ENCODE measurements at places on chromosomes 2 and 18.
A peak's percentile ranks its signal among the peaks of the same experiment; 100 is the strongest.

DNA sequence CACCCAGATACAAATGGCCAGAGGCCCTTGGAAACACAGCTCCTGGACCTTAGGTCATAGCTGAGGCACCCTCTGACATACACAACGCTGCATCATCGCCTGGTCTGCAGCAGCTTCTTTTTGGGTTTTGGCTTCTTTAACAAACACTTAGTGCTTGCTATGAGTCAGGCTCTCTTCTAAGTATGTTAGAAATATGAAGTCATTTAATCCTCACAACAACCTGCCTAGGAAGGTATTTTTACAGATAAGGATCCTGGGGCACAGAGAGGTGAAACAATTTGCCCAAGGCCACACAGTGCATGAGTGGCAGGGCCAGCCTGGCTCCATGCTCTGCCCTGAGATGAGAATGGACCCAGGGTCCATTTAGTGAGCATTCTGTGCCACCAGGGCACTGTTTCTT is 96.6 kb downstream of the TMEM17 start:
- no peak for DNase-seq

GRCh38 chr2:101293544-101293943 is 15.0 kb downstream of the RNF149 start:
- DNase-seq, result no peak

DNA sequence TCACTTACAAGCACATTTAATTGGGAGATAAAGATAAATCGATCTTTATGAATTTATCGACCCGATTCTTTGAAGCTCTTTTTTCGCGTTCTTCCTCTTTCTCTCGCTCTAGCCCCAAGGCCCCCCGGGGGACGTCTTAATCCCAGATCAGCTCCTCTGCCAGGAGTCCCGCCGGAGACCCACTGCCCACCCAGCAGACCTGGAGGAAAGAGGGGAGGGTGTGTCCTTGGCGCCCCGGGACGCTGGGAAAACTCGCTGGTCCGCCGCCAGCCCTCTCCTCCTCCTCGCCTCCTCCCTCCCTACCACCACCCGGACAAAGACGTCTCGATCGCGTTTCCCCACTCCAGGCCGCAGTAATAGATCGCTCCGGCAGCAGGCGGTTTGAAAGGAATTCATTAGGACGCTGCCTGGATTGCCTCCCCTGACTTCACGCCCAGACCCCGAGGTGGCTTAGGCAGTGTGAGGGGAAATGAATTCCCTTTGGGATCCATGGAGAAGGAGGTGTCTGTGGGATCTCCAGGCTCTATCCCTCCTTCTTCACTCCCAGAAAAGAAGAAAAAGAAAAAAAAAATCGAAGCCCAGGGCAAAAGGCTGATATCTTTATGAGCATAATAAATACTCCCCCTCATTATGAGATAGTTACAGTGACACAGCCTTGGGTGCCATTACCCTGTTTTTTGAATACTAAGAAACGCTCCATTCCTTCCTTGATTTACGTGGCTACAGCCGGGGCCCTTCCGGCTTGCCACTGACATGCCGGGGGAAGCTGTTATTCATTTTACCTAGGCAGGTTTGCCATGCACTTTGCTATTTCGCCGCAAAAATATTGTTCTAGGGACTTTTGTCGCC is 1.8 kb upstream of the GBX2 start:
- no peak for DNase-seq

DNA sequence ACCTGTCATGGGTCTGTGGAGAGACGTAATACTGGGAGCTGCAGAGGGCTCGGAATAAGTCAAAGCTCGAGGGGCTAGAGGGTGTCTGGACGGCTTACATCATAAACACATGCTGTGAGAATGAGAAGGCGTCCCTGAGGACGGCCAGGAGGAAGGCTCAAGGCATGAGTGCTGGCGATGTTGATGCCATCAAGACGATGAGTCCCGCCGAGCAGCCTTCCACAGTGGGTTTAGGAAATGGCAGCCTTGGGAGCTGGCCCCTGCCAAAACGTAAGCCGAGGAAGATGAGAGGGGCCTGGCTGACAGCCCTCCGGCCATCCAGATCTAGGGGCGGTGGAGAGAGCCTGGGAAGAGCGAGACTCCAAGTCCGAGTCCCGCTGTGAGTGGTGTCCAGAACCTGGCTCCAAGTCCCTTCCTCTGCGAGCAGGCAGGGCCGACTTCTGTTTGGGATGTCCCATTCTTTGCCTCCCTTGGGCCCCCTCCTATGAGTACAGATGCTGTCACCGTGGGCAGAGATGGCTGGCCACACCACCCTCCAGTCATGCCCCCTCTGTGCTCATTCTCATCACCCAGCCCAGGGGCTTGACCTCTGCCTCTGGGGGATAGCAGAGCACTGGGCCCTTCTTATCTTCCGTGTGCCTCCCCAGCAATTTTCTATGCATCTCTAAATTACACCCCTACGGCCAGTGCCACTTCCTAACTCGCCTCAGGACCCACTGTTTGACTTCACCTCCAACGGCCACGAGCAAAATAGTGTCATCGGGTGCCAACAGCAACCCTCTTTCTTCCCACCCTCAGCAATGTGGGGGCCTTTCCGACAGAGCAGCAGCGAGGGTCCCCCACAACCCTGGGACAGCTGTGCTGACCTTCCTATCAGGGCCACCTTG is 175.7 kb downstream of the FAM210A start:
- no peak for DNase-seq

- no peak for DNase-seq
These were observed 674.9 kb upstream of the FANCL start for GRCh38 chr2:58916063-58916462.

GRCh38 chr2:100924520-100925451 is 77.3 kb upstream of the RPL31 start:
- DNase-seq, result no peak

GRCh38 chr18:68394705-68395104 is 320.2 kb downstream of the TMX3 start:
- no peak for DNase-seq

- peak; percentile 59 for DNase-seq
These were observed 154.2 kb upstream of the DLX2 start for GRCh38 chr2:172256886-172257285.

- no peak for DNase-seq
These were observed 230.3 kb upstream of the NRP2 start for GRCh38 chr2:205451901-205452512.

- DNase-seq, result no peak
These were observed 797 bp upstream of the GRHL1 start for GRCh38 chr2:9950521-9951271.

DNA sequence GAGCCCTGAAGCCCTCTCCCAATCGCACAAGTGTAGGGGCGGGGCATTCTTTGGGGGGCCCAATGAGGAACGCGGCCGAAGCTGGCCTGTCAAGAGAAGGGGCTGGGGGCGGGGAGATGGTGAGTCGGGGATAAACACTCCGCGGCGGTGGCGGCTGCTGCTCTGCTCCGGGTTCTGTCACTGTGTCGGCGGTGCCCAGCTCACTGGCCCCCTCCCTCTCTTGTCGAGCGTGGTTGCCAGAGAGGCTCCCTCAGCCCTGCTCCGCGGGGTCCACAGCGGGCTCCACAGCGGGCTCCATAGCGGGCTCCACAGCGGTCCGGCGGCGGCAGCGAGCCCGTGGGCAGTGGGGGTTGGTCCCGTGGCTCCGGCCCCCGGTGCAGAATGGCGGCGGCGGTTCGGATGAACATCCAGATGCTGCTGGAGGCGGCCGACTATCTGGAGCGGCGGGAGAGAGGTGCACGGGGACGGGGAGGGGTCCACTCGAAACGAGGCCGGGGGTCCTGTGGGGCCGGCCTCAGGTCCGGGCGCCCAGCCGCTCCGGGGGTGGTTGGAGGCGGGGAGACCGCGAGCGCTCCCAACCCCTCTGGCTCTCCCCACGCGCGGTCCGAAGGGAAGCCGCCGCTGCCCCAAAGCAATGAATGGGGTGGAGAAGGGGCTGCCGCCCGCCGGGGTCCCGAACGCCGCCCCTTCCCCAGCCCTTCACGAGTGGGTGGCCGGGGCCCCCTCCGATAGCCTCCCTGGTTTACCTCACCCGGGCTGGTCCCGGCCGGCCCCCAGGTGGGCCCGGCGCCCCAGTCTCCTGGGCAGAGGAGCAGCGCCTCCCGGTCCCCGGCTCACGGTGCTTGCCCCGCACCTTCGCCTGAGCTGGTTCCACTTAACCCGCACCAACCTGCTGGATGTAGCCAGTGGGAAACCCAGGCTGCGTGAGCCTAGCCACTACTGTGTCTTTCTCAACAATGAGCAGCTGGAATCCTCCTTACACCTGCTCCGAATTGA is at the start of gene MXD1:
Gene MXD1 (plus strand): TSS at position 160 of the 996 bp plus-strand sequence. CDS start 222 bp downstream, at position 382.
- no peak for DNase-seq

- DNase-seq, result no peak
These were observed 9.8 kb upstream of the CPS1 start for GRCh38 chr2:210546424-210547208.

GRCh38 chr2:65802298-65802942 is 370.0 kb upstream of the SPRED2 start:
- DNase-seq, result no peak

- DNase-seq, result no peak
These were observed 87.3 kb downstream of the BABAM2 start for GRCh38 chr2:27977731-27978312.

DNA sequence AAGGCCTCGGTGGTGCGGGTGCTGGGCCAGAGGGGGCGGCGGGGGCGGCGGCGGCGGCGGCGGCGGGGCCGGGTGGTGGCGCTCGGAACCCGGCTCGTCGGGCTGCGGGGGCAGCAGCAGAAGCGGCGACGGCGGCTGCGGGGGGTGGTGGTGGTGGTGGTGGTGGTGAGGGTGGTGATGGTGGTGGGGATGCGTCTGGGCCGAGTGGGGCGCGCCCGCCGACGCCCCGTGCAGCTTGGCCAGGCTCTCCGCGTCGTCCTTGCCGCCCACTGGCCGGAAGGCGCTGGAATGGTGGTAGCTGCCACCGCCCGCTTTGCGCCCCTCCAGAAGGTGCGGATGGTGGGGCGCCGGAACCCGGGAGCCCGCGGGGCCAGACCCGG is 4.4 kb downstream of the SKOR2 start:
- DNase-seq, result no peak

DNA sequence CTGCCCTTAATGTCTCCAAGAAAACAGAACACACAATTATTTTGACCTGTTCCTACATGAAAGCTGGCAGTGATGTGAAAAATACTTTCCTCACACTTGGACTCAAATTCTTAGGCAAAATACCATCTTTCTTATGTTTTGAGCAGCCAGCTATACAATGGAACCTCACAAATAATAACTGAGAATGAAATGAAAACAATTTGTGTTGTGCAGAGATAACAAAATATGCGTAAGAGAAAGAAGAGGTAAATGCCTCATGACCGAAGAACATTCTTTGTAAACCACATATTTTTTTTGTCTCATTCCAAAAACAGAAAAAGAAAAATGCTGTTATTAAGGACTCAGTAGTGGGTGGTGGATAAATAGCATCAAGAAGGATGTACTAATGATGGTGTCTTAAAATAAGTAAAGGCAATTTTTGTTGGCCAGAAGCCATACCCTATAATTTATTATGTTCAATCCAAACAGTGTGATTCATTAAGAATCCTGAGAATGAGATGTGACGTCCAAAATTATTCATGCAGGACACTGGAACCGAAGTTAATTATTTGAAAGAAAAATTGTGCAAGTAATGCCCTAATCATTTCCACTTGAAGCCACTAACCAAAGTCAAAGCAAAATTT is 193.0 kb upstream of the NETO1 start:
- DNase-seq, result no peak

- peak; percentile 59 for DNase-seq
These were observed 270.1 kb downstream of the C1D start for GRCh38 chr2:67792681-67793091.

- no peak for DNase-seq
These were observed 145.9 kb downstream of the CALCRL start for GRCh38 chr2:187302116-187302515.

- DNase-seq, result no peak
These were observed 6.0 kb upstream of the DTNA start for GRCh38 chr18:34704074-34704473.

GRCh38 chr2:137741784-137742362 is 222.4 kb upstream of the HNMT start:
- no peak for DNase-seq

- DNase-seq, result no peak
These were observed 20.3 kb downstream of the TBR1 start for GRCh38 chr2:161436411-161436810.

GRCh38 chr2:163255086-163255485 is 416.5 kb upstream of the KCNH7 start:
- DNase-seq, result no peak

GRCh38 chr2:132449868-132450267 is 33.3 kb downstream of the GPR39 start:
- DNase-seq, result no peak

GRCh38 chr18:26702086-26702485 is 153.7 kb upstream of the KCTD1 start:
- no peak for DNase-seq

DNA sequence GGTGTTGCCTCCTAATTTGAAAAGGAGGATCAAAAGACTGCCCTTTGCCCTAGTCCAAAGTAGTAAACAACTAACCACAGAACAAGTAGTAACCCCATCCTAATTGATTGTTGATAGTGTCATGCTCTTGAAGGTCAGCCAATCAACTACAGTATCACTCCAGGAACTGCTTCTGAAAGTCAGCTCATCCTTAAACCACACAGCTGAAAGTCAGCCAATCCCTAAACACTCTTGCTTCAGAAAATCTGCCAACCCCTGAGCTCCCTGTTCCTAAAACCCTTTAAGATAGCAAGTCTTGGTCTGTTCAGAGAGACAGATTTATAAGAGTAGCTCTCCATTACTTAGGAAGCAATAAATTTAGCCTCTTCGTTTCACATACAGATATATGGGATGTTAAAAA is 51.6 kb upstream of the CPO start:
- no peak for DNase-seq

DNA sequence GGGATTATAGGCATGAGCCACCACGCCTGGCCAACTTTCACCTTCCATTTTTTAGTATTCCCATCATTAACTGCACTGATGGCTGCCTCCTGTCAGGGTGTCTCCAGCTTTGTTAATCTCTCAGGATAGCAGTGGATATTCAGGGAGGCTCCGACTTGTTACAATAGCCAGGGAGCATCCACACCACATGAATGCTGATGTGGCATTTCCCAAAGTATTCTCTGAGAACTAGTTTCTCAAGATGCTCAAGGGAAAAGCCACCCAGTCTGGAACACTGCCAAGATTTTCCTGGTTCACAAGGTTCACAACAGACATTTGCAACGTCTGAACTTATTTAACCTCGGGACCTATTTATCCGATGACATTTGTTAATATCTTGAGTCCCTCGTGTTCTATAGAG is 33.8 kb downstream of the ZNF519 start:
- DNase-seq, result no peak

GRCh38 chr2:59180621-59181020 is 939.5 kb upstream of the FANCL start:
- DNase-seq, result no peak

DNA sequence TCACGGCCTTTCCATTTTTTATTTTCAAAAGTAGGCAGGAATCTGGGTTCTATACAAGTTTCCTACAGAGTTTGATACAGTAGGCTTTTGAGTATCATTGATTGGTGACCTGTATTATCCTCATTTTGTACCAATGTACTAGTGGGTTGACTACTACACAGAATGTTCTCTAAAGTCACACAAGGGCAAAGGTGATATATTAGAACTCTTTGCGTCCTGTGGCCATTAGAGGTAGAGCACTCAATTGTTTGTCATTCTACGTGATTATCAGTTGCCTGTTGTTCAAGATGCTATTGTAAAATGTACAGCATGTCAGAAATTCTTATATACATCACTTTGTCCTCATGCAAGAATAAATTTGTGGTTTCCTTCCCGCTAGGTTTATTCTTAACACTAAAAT is 24.8 kb downstream of the WDR75 start:
- no peak for DNase-seq
